Neuronal stem cell (in vitro differentiated cells): ENCODE measurements at places on chromosomes 5 and 9.

DNA sequence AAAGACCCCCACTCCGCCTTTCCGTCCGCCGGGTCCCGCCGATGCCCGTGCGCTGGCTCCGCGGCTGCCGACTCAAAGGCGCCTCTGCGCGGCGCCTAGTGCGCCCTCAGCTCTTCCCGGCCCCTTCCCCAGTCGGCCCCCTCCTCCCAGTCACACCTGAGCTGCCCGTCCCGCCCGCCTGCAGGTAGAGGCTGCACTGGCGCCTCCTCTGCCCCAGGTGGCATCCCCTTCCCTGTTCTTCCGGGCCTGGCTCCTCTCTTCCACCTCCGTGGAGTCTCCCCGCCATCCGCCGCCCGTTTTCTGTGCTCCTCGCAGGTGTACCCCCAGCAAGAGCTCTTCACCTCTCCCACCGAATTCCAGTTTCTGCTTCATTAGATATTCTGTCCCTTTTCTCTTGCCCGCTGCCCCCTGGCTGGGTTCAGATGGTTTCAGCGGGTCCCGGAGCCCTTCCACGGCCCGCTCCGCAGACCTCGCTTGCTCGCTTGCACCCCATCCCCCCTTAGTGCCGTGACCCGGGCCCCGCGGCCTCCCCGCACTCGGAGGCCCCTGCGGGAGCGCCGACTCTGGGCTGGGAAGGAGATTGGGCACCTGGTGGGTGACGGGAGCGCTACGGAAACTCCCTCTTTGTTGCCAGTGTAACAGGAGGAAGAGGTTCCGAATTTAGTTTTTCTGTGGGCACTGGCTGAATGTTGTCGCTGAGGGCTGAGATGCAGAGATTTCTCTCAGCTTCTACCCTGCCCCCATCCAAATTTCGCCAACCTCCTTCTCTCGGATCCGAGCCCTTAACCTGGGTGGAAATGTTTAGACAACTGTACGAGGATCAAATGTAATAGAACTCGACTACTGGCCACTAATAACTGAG is 809 bp downstream of the SLC44A1 start:
- H3K27me3 ChIP-seq: no peaks in the 10 kb centered on the region
- H3K36me3 ChIP-seq: no peaks in the 10 kb centered on the region
- DNase-seq: peak; percentile 32
- peaks cover 4% of the 10 kb centered on the region for H3K4me1 ChIP-seq

DNA sequence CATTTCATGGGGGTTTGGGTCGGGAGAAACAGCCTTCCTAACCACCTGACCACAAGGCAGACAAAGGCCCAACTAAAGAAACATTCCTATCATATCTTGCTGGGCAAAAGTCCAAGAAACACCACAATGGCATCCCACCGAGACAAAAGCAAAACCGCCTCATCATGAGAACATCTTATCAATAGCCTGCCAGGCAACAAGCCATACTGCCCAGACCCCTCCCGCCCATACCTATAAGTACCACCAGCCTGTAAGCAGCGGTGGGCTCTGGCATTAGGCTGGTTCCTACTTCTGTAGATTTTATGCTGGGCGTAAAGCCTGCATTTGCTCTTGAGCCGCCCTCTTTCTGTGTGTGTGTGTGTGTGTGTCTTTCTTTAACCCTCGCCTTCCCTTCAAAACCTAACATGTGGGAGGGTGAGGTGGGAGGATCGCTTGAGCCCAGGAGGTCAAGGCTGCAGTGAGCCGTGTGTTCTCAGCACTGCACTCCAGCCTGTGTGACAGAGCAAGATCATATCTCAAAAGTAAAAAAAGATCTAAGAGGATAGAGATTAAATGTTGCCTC is 56.9 kb downstream of the PDE6A start:
- DNase-seq: no peak
- no peaks in the 10 kb centered on the region for H3K27me3 ChIP-seq
- H3K36me3 ChIP-seq: no peaks in the 10 kb centered on the region

GRCh38 chr5:145983446-145983845 is 47.1 kb downstream of the SH3RF2 start:
- no peak for DNase-seq
- H3K4me1 ChIP-seq: no peaks in the 10 kb centered on the region
- H3K36me3 ChIP-seq: no peaks in the 10 kb centered on the region
- no peaks in the 10 kb centered on the region for H3K27me3 ChIP-seq

GRCh38 chr5:72108202-72109061 is 1.2 kb downstream of the MAP1B start:
- H3K4me1 ChIP-seq: peaks cover 34% of the 10 kb centered on the region
- peaks cover 46% of the 10 kb centered on the region for H3K36me3 ChIP-seq
- H3K27ac ChIP-seq: peak overlapping the region; percentile 97
- peak; percentile 82 for DNase-seq
- no peaks in the 10 kb centered on the region for H3K27me3 ChIP-seq

- H3K27ac ChIP-seq: no peak overlapping the region
- no peak overlapping the region for H3K4me3 ChIP-seq
- DNase-seq: no peak
- peaks cover 12% of the 10 kb centered on the region for H3K4me1 ChIP-seq
These were observed 10.8 kb downstream of the SEMA6A start for GRCh38 chr5:116563736-116564308.

- H3K27ac ChIP-seq: no peak overlapping the region
- H3K36me3 ChIP-seq: no peaks in the 10 kb centered on the region
- no peaks in the 10 kb centered on the region for H3K4me1 ChIP-seq
- H3K27me3 ChIP-seq: no peaks in the 10 kb centered on the region
These were observed 12.1 kb upstream of the ABLIM3 start for GRCh38 chr5:149129181-149129580.

GRCh38 chr9:90420211-90420610 is 222.4 kb downstream of the DIRAS2 start:
- peaks cover 6% of the 10 kb centered on the region for H3K4me1 ChIP-seq
- DNase-seq: no peak
- no peak overlapping the region for H3K27ac ChIP-seq

GRCh38 chr5:142725231-142726187 is 39.6 kb upstream of the FGF1 start:
- H3K27me3 ChIP-seq: no peaks in the 10 kb centered on the region
- H3K36me3 ChIP-seq: no peaks in the 10 kb centered on the region
- DNase-seq: no peak

GRCh38 chr5:80070338-80071056 is 35.3 kb downstream of the THBS4 start:
- H3K27me3 ChIP-seq: no peaks in the 10 kb centered on the region
- H3K4me1 ChIP-seq: peaks cover 6% of the 10 kb centered on the region
- H3K36me3 ChIP-seq: no peaks in the 10 kb centered on the region
- H3K4me3 ChIP-seq: no peak overlapping the region

- H3K27ac ChIP-seq: no peak overlapping the region
- no peaks in the 10 kb centered on the region for H3K4me1 ChIP-seq
- no peaks in the 10 kb centered on the region for H3K36me3 ChIP-seq
- H3K4me3 ChIP-seq: no peak overlapping the region
- H3K27me3 ChIP-seq: no peaks in the 10 kb centered on the region
- no peak for DNase-seq
These were observed 560.0 kb downstream of the BRINP1 start for GRCh38 chr9:118809160-118809625.

DNA sequence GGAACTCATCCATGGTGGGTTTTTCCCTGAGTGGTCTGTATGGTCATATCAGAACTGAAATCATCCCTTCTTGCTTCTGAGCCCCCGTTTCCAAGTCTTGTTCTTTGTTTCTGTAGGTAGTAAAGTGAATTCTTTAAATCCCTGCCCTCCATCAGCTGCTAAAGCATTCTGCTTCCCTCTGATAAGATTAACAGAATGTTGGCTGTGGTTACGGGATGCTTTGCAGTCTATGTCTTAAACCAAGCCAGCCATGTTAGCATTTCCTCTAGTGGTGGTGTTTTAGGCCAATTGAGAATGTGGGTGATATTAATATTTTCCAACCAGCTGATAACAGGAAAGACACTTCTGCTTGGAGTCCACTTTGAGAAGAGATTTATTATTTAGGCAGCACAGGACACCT is 22.0 kb upstream of the KCNIP1 start:
- peaks cover 6% of the 10 kb centered on the region for H3K4me1 ChIP-seq
- DNase-seq: no peak
- no peaks in the 10 kb centered on the region for H3K36me3 ChIP-seq
- no peak overlapping the region for H3K27ac ChIP-seq
- peaks cover 3% of the 10 kb centered on the region for H3K27me3 ChIP-seq

DNA sequence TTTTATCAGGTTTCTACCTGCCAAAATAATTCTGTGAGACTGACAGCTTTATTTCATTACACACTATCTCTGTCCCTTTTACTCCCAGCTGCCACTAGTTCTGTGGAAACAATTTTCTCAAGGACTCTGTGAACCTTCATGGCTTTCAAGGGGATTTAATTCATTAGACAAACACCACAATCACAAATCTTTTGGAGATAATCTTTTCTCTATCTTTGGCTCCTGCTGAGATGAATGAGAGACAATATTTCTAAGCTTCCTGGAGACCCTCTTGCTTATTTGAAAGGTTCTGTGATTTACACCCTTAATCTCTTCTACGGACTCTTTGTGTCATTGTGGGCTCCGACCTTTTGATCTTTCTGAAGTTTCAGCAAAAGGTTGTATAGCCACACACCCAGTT is 222.6 kb downstream of the PRDM9 start:
- H3K27ac ChIP-seq: no peak overlapping the region
- H3K36me3 ChIP-seq: no peaks in the 10 kb centered on the region
- no peaks in the 10 kb centered on the region for H3K4me1 ChIP-seq
- H3K27me3 ChIP-seq: no peaks in the 10 kb centered on the region
- no peak overlapping the region for H3K4me3 ChIP-seq
